ENCODE measurements at places on chromosomes 13 and 19.

DNA sequence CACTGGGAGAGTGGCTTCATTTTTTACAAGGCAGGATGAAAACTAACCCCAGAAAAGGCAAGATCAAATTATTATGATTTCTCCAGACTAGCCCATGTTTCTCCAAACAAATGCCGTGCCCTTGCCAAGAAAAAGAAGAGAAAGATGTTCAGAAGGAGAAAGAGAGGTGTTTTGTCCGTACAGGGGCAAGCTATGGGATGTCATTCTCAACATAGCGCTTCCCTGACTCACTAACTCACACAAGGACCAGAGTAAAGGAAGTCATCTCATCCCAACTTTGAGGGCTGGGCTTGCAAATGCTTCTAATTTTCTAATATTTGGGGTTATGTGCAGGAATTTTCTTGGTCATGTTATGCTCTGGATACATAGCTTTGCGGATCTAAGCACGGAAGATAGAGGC lies 224.2 kb upstream of the MAB21L1 start:
- no peak for DNase-seq

DNA sequence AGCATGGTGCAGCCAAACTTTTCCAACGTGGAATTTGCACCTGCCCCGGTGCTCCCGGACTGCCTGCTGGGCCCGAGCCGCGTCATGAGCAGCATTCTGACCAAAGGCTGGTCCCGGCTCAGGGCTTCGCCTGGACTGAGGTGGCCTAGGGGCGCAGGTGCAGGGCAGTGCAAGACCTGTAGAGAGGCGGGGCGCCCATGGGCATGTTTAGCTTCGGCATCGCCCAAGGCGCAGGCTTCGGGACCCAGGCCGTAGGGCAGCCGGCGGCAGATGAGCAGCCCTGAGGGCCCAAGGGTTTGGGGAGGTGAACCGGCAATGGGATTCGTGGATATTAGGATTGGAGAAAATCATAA lies 23.8 kb downstream of the LRFN3 start:
- DNase-seq, result no peak

GRCh38 chr13:30364133-30364532 lies 56.8 kb upstream of the KATNAL1 start:
- no peak for DNase-seq

DNA sequence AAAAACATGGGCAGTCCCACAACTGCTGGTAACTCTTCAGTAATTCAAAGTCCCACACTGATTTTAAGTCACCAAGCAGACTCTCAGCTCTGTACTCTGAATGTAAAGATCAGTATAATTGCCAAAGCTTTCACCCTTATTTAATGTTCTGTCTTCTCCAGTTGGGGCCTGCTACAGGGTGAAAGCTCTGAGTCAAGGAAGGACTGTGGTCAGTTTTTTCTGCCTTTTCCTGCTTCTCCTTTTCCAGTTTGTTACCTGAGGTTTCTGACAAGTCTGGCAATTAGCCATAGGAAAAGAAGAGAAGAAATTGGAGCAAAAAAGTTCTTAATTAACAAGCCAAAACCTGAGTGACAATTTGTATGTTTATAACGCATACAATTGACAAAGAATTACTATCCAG lies 279.3 kb downstream of the RBM26 start:
- no peak for DNase-seq

DNA sequence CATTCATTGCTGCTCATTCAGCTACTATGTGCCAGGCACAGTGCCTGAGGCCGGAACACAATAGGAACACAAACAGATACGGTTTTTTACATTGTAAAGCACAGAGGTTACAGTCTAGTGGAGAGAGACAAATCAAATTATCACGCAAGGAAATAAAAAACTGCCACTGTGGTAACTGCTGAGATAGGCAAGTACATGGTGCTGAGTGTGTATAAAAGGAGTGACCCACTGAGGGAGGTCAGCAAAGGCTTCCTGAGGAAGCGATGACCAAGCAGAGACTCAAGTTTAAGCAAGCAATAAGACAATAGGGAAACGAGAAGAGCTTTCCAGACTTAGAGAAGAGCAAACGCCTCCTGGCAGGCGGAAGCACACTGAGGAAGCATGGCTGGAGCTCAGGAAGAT lies 56.4 kb downstream of the NUFIP1 start:
- no peak for DNase-seq

Measured in CD4-positive, alpha-beta T cell treated with Interleukin-2 at 100 ng/mL for 4 hours (primary cell).